ENCODE measurements at places on chromosomes 1 and 21.

DNA sequence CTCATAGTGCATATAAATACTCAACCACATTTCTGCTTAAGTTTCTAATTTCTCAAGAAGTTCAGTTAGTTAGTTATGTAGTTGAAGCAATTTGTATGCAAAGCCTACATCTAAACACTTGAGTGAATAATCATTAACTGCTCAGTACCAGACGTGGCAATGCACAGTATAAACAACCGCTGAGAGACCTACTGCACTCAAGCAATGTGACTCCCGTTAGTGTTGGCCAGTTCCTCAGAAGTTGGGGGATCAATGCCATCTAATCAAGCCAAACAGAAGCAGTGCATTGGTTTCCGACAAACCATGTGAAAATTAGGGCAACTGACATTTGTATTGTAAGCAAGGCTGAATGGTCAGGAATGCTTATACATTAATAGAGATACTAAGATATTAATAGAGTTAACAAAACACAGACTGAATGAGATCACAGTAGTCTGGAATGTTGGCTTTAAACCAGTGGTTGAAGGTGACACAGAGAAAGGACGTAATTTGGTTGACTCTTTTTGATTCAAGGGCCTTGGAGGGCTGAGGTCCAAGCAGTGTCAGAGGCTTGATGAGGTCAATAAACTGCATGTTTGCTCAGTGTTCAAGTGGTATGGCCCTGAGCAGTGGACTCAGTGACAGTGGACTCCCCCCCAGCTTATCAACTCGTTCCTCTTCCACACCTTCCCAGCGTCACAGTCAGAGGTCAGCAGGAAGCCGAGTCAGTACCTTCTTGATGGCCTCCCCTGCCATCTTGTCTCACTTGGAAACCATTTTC, 255.5 kb downstream of the CTH start:
- H3K27me3 ChIP-seq = no peaks in the 10 kb centered on the region
- no peak overlapping the region for H3K27ac ChIP-seq
- no peaks in the 10 kb centered on the region for H3K36me3 ChIP-seq
- no peak for DNase-seq
- no peaks in the 10 kb centered on the region for H3K4me1 ChIP-seq

GRCh38 chr1:164687777-164688176, 128.8 kb downstream of the PBX1 start:
- peaks cover 21% of the 10 kb centered on the region for H3K36me3 ChIP-seq
- H3K27me3 ChIP-seq = no peaks in the 10 kb centered on the region
- peaks cover 70% of the 10 kb centered on the region for H3K4me1 ChIP-seq
- no peak overlapping the region for H3K4me3 ChIP-seq
- H3K27ac ChIP-seq = peak overlapping the region; percentile 88
- DNase-seq = no peak

- H3K27me3 ChIP-seq = peaks cover 56% of the 10 kb centered on the region
- no peak for DNase-seq
- no peak overlapping the region for H3K4me3 ChIP-seq
- no peaks in the 10 kb centered on the region for H3K4me1 ChIP-seq
- no peak overlapping the region for H3K27ac ChIP-seq
Measured at GRCh38 chr1:18684303-18684702, 53.7 kb downstream of the PAX7 start.

DNA sequence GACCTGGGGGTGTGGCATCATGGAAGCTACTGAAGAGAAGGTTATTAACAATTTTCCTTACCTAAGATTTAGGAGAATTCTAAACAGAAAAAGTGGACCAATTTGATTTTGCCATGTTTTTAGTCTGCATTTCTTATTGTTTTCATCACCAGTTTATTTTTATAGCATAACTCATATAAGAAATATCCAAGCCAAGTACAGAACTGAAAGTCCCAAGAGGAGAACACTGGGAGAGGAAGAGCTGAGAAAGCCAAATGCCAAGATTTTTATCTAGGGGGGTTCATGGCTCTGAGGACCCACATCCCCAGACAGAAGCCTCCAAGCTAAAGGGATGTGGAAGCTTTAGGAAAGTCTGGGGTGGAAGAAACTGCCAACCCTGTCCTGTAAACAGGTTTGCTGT, 109.4 kb upstream of the DUSP10 start:
- no peaks in the 10 kb centered on the region for H3K36me3 ChIP-seq
- H3K27ac ChIP-seq = no peak overlapping the region
- H3K27me3 ChIP-seq = peaks cover 3% of the 10 kb centered on the region
- H3K4me1 ChIP-seq = no peaks in the 10 kb centered on the region

- H3K27ac ChIP-seq = no peak overlapping the region
- no peak for DNase-seq
- peaks cover 20% of the 10 kb centered on the region for H3K4me1 ChIP-seq
- no peak overlapping the region for H3K4me3 ChIP-seq
- H3K27me3 ChIP-seq = no peaks in the 10 kb centered on the region
- peaks cover 2% of the 10 kb centered on the region for H3K36me3 ChIP-seq
Measured at GRCh38 chr1:218665221-218665620, 320.1 kb downstream of the TGFB2 start.

- no peaks in the 10 kb centered on the region for H3K36me3 ChIP-seq
- H3K27ac ChIP-seq = no peak overlapping the region
- no peaks in the 10 kb centered on the region for H3K4me1 ChIP-seq
- no peak overlapping the region for H3K4me3 ChIP-seq
- no peak for DNase-seq
Measured at GRCh38 chr1:204802401-204803175, 68.1 kb upstream of the NFASC start.

DNA sequence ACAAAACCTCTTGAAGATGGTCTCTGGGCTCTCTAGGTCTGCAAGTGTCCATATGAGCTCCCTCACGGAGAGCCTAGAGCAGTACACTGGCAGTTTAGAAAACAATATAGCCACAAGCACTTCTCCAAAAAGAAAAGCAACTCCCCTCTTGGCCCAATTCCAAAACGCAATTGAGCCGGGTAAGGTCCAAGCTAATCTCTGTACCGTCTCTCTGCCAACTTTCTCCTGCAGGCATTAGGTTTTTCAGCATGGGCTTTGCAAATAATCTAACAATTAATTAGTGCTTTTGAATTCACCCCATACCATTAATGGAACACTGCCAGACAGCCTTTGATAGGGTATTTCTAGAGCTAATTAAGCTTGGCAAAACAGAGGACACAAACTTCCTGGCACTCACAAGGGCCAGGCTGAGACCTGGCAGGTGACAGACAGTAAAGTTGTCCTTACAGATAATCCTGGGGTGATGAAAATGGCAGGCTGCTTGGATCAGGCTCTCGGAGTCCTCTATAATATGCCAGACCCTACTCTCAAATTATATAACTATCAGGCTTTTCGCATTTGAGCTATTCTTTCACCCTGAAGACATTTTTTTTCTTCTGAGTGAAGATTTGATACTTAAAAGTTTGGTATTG, 39.8 kb downstream of the TGFBR3 start:
- H3K36me3 ChIP-seq = peaks cover 9% of the 10 kb centered on the region
- peak overlapping the region; percentile 36 for H3K27ac ChIP-seq
- peak; percentile 44 for DNase-seq
- no peak overlapping the region for H3K4me3 ChIP-seq
- peaks cover 18% of the 10 kb centered on the region for H3K4me1 ChIP-seq
- no peaks in the 10 kb centered on the region for H3K27me3 ChIP-seq

GRCh38 chr1:11522400-11523235, 43.7 kb downstream of the DISP3 start:
- H3K4me1 ChIP-seq = no peaks in the 10 kb centered on the region
- DNase-seq = no peak
- no peak overlapping the region for H3K27ac ChIP-seq
- H3K27me3 ChIP-seq = peaks cover 3% of the 10 kb centered on the region
- no peaks in the 10 kb centered on the region for H3K36me3 ChIP-seq

- H3K36me3 ChIP-seq = peaks cover 9% of the 10 kb centered on the region
- DNase-seq = no peak
- H3K4me3 ChIP-seq = no peak overlapping the region
- H3K27me3 ChIP-seq = no peaks in the 10 kb centered on the region
- peaks cover 21% of the 10 kb centered on the region for H3K4me1 ChIP-seq
- peak overlapping the region; percentile 43 for H3K27ac ChIP-seq
Measured at GRCh38 chr1:202129453-202130296, 7.0 kb downstream of the GPR37L1 start.

GRCh38 chr1:24946861-24947658, 17.0 kb upstream of the RUNX3 start:
- DNase-seq = no peak
- H3K4me3 ChIP-seq = no peak overlapping the region
- H3K4me1 ChIP-seq = no peaks in the 10 kb centered on the region
- peaks cover 11% of the 10 kb centered on the region for H3K27me3 ChIP-seq
- no peaks in the 10 kb centered on the region for H3K36me3 ChIP-seq

GRCh38 chr1:227945891-227946623, 1.7 kb downstream of the WNT9A start:
- peaks cover 26% of the 10 kb centered on the region for H3K4me1 ChIP-seq
- peaks cover 19% of the 10 kb centered on the region for H3K27me3 ChIP-seq
- DNase-seq = no peak
- no peaks in the 10 kb centered on the region for H3K36me3 ChIP-seq
- peak overlapping the region; percentile 63 for H3K4me3 ChIP-seq

- H3K4me3 ChIP-seq = no peak overlapping the region
- H3K27ac ChIP-seq = no peak overlapping the region
- DNase-seq = no peak
- H3K27me3 ChIP-seq = no peaks in the 10 kb centered on the region
Measured at GRCh38 chr1:35171579-35171978, 21.4 kb downstream of the SFPQ start.

DNA sequence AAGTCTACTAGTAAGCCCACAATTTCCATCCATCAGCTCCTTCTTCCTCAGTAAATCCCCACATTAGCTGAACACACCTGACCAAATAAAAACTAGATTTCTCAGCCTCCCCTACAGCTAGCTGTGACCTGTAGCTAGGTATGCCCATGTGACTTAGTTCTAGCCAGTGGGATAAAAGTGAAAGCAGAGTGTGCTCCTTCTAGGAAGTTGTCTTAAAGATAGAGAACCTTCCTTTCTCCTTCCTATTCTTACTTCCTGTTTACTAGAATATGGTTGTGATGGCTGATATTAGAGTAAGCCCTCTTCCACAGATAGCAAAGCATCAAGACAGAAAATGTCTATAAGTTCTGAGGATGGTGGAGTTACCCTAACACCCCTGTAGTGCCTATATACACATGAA, 67.0 kb downstream of the PIK3R3 start:
- H3K4me3 ChIP-seq = no peak overlapping the region
- no peaks in the 10 kb centered on the region for H3K27me3 ChIP-seq
- no peak for DNase-seq
- H3K27ac ChIP-seq = no peak overlapping the region
- H3K36me3 ChIP-seq = peaks cover 24% of the 10 kb centered on the region

DNA sequence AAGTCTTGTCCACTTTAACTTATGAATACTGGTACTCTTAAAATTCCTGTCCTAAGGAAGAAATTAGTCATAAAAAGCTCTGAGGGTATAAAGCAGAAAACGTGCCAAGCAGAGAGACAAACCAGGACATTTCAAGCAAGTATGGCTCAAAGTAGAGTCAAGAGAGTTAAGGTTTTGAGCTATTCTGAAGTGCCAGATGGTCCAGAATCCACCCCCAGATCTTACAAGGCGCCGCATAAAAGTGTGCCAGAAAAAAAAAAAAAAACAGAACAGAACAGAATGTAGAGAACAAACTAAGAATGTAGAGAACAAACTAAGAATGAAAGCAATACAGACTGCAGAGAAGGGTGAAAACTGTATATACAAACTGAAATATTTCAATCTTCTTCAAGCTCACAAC, 12.5 kb downstream of the EPS15 start:
- no peaks in the 10 kb centered on the region for H3K27me3 ChIP-seq
- H3K4me3 ChIP-seq = peak overlapping the region; percentile 14
- no peak for DNase-seq
- H3K27ac ChIP-seq = peak overlapping the region; percentile 75

DNA sequence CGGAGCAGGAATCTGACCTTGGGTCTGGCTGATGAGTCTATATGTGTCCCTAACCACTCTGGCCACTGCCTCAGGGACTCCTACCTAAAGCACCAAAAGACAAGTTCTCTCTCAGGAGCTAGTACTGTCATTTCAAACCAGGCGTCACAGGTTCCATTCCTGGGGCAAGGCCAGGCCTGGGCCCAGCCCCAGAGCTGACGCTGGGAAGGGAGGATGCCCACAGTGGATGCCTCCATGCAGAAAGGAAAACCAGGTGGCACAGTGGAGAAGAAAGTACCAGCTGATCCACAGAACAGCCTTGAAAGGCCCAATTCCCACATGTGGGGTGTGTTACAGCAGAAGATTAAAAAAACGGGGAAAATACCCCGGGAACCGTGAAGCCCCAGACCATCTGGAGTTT, 77.4 kb downstream of the DMRTB1 start:
- H3K27me3 ChIP-seq = peaks cover 31% of the 10 kb centered on the region
- H3K4me3 ChIP-seq = no peak overlapping the region
- H3K4me1 ChIP-seq = no peaks in the 10 kb centered on the region
- DNase-seq = no peak
- H3K36me3 ChIP-seq = no peaks in the 10 kb centered on the region

GRCh38 chr1:212498283-212499040, 65.7 kb downstream of the NENF start:
- no peak overlapping the region for H3K27ac ChIP-seq
- H3K4me3 ChIP-seq = no peak overlapping the region
- H3K36me3 ChIP-seq = no peaks in the 10 kb centered on the region
- DNase-seq = no peak
- H3K4me1 ChIP-seq = no peaks in the 10 kb centered on the region
- no peaks in the 10 kb centered on the region for H3K27me3 ChIP-seq

DNA sequence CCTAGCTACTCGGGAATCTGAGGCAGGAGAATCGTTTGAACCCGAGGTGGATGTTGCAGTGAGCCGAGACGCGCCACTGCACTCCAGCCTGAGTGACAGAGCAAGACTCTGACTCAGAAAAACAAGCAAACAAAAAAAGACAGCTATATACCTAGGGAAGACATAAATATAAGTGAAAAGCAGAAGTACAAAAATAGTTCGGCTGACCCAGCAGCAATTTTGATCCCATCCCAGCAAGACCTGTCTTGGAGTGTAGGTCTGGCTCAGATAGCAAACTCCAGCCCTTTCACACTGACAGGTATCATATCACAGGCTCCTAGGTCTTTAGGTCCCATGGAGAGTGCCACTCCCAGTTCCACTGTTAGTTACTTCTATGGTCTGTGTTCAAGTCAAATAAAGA, 14.6 kb downstream of the MTX1 start:
- H3K4me1 ChIP-seq = peaks cover 45% of the 10 kb centered on the region
- no peak for DNase-seq
- peak overlapping the region; percentile 57 for H3K27ac ChIP-seq

All from mesothelial cell of epicardium (in vitro differentiated cells).